ENCODE measurements at places on chromosomes 3 and 15.

- DNase-seq = no peak
These were observed 84.0 kb downstream of the CGNL1 start for GRCh38 chr15:57460208-57460816.

DNA sequence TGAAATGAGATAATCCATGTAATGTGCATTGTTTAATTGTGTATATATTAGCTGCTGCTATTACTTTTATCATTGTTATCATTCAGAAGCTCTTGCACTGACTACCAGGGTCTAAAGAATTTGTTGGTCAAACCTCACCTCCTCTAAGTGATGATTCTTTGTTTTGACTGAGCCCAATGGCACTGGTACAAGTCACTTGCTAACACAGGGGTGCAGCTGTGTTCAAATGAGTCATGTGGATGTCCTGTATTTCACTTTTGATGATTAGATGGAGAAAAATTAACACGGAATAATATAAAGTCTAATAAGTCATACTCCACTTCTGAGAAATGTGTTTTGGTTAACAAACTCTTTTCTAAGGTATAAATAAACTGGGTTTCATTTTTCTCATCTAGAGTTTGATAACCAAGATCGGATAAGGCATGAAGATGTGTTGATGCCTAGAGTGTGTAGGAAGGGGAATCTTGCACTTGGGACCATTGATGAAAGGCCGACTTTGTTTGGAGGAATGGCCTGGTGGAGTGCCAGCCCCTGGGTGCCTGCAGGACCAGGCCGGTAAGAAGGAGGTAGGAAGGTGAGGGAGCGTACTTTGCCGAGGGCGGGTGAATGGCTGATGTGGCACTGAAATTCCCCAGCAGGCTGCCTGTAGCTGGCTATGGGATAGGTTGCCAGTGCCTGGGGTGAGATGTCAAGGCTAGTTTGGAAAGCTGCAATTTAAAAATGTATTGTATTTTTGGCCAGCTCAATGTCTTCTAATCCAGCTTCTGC, 244.7 kb upstream of the ZPLD1 start:
- peak; percentile 67 for DNase-seq

DNA sequence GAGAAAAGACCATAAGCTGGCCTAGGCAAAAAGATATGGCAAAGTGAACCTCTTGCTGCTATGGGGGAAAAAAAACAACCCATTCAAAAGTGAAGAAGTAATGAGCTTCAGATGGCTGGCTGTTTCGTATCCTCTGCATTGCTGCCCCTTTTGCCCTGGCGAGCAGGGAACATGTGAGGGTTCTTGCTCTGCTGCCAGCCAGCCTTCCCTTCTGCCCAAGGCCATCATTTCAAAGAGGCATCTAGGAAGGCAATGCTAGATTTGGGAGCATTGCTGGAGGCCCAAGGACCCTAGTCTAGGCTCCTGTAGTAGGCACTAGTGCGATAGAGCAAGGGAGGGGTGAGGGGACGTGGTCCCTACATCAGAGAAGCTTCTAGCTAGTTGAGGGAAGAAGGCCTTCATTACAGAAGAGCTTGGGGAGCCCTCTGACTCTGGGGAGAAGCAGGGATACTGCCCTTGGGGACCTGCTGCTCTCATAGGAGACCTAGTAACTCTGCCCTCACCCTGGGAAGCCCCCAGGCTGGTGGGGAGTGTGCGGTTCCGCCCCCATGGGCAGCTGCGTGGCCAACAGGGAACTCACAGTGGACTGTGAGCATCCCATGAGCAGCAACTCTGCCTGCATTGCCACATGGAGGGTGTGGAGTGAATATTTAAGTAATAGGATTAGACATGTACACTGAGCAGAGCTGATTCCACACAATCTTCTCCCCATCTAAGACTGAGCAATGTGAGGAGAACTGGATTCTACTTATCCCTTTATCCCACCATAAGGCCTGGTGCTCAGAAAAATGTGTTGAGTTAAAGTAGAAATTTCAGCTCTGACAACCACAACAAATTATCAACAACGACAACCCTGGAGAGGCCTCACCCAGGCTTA, 21.3 kb downstream of the ITGA11 start:
- no peak for DNase-seq

- DNase-seq = no peak
These were observed 39.5 kb downstream of the EIF4E3 start for GRCh38 chr3:71685686-71686085.

DNA sequence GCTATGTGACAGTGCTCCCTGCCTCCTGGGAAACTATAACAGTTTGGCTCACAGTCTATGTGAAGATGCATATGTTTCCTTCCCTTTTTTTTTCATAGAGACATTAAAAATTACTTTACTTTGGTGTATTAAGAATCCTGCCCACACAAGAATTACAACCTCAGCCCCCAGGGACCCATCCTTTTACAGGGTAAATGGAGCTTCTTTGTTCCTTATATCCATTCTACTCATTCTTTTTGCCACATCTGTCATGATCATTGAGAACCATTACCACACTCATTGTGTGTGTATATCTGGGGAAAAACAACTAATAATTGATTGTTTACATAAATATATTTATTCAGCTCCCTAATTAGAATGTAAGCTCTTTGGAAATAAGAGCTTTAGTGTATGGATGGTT, 157.4 kb downstream of the SSR3 start:
- no peak for DNase-seq

GRCh38 chr15:65730549-65731172, 61.4 kb downstream of the DENND4A start:
- peak; percentile 46 for DNase-seq

GRCh38 chr15:88727439-88727838, 75.8 kb upstream of the ACAN start:
- DNase-seq = peak; percentile 11

- DNase-seq = no peak
These were observed 90.6 kb downstream of the EEFSEC start for GRCh38 chr3:128243602-128244504.

DNA sequence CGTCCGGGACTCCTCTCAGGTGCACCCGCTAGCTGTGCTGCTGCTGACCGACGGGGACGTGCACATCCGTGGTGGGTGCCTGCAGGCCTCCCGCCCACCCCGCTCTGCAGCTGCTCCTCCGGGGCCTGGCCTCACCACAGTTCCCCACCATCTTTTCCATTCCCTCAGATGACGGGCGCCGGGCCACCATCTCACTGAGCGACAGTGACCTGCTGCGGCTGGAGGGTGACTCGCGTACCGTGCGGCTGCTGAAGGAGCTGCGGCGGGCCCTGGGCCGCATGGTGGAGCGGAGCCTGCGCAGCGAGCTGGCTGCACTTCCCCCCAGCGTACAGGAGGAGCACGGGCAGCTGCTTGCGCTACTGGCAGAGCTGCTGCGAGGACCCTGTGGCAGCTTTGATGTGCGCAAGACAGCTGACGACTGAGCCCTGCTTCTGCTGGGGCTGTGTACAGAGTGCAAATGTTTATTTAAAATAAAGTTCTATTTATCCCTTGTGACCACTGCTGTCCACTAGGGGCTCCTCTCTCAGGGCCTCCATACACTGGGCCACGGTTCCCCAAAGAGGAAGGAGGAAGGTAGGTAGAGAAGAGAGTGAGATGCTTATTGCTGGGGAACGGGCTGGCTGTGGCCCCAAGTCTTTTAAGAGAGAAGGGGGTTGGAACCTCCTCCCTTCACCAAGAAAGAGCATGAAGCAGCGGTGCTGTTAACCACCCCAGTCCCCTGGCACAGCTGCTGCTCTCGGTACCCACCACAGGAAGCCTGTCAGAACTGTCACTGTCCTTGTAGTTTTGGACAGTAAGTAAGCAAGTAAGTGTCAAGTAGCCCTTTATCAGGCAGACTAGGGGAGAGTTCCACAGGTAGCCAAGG, 47.0 kb downstream of the DHX30 start:
- peak; percentile 49 for DNase-seq

DNA sequence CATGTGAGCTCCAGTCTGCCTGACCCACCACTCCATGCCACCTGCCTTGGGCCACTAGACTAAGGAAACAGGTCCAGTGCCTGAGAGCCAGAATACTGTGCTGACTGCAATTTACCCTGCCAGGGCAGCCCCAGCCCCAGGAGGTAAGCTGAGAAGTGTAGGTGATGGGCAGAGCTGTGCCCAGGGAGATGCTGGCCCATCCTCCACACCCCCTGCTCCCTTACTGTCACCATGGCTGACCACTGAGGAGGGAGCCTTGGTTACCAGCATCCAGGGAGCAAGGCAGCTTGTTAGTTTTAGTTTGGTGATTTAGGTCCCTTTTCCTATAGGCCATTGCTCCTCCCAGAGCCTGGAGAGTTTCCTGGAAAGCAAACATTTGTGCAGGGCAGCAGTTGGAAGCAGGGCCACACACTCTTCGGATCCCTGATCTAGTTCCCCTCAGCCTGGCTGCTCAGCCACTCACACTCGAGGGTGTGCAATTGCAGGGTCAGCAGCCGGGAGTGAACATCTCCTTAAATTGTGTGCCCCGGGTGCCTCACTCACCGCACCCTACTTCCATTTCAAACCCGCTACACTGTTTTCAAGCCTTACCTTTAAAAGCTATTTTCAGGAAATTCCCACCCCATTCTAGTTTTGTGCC, 2.0 kb downstream of the GALNT15 start:
- no peak for DNase-seq

DNA sequence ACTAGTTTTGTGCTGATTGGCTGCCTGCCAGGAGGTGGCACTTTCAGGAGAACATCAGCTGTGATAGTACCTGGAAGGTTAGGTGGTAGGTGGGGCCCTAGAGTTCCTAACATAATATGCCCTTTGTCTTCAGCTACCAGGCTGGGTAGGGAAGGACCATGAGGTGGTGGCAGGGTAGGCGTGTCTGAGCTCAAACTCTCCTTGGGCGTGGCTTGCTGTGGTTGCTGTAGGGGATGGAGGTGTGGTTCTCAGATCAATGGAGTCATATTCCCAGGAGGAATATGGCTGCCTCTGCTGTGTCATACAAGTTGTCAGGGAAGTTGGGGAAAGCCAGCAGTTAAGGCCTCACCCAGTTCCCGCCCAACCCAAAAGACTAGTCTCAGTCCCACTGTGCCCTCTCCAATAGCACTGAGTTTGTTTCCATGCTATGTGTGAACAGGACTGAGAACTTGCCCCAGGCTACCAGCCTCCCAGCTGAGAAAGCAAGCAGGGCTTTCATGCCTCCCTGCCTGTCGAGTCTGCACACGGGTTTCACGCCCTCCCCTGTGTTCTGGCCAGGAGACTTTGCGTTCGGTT, 107.7 kb downstream of the CHCHD4 start:
- no peak for DNase-seq

DNA sequence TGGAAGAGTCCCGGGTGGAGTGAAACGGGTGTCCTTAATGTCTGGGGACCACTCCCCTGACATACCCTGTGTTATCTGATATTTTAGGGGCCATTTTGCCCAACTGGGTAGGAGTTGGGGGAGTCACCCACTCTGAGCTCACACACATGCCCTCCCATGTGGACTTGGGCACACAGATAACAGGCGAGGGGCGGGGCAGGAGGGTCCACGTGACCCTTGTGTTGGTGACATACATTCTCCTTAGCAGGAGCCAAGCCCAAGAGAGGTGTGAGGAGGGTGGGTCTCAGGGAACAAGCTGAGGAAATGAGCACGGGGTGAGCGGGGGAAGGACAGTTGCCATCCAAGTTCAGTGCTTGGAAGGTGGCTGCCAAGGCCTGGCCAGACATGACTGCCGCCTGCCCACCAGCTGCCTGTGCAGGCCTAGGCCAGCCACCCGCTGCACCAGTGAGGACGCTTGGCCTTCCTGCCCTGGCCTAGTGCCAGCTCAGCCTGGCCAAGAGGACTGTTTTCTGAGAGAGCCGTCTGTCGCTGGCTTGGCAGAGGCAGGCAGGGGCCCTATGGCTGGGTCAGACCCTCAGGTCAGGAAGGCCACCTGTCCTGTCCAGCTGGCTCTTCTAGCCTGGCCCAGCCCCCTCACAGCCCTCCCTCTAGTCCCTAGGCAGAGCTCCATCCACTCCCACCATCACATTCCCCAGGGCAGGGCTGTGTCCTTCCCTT, 31.3 kb upstream of the TMEM115 start:
- no peak for DNase-seq

DNA sequence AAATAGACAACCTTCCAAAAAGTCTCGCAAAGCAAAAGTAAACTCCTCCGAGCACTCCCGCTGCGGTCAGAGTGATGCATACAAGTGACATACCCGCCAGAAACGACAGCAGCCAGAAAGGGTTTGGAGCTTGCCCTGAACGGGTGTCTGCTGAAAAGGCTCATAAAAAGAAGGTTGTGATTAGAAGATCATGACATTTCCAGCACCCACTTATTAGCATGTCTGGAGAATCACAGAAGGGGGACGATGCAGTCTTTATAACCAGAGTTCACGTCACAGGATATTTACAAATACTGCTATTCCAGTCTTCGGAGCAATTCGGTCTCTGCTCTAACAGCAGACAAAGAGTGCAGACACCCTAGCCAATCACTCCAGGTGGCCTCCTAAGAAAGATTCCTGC, 59.1 kb upstream of the FRMD4B start:
- peak; percentile 51 for DNase-seq

GRCh38 chr15:40204100-40204499, 34.8 kb upstream of the PAK6 start:
- no peak for DNase-seq

DNA sequence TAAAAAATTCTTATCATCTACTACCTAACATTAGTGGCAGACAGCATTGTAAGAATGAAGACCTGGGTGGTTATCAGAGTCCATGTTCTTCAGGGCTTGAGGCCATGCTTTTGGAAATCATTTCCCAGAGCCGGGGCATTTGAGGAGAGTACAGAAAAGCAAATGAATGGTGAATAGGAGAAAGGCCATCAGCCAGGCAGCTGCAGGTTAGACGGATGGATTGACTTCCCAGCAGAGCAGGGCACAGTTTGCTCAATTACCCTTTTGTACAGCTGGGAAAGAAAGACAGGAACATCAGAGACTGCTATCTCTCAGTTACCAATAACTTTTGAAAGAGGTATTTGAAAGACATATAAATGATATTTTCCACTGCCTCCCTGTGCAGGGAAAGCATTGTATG, 135.6 kb downstream of the ALCAM start:
- DNase-seq = no peak

GRCh38 chr3:4464576-4464975, 2.5 kb downstream of the SUMF1 start:
- DNase-seq = no peak

GRCh38 chr3:52055537-52056351, 627 bp downstream of the DUSP7 start:
- DNase-seq = peak; percentile 65

DNA sequence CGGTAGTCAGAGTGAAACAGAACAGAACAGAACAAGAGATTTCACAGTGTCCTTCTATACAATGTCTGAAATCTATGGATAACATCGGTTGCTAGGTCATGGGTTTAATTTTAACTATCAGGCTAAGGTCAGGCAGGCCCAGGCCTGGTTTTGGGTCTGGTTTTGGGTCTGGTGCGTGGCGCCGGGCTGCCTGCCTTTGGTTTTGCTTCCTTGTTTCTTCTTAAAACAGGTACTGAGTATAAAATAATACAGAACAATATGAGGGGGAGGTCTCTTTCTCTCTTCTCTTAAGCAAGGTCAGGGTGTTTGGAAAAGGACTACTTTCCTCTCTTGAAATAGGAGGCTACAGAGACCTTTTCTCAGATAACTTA, 1.4 kb downstream of the AEN start:
- DNase-seq = no peak

DNA sequence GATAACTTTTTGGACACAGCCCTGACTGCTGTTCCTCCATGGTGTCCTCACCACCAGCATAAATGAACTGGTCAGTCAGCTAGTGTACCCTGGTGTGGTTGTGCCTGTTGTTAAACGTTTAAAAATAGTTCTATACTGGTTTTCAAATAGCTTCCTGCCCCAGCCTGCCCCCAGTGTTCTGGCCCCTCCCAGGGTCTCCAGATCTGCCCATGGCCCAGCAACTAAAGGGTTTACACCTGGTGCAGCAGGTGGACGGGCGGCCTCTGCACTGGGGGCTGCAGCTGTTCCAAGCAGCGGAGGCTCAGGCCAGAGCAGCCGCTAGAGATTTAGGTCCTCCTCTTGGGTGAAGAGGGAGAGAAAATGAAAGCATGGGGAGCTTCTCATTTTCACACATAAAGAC, 6.1 kb upstream of the NR2E3 start:
- no peak for DNase-seq

Data from EH (cell line).